Suprapubic skin (tissue), 4 donors: ENCODE measurements at places on chromosomes 3 and 15. TPM values are rescaled to one million over a fixed set of nuclear protein-coding genes. Genes with fewer than 3 reads are reported as not detected.

The CPLX3 gene
- total RNA-seq: not detected

The SLITRK3 gene
- total RNA-seq: not detected

- H3K4me1 ChIP-seq: peaks cover 28% of the 10 kb centered on the region
- peaks cover 40% of the 10 kb centered on the region for H3K27me3 ChIP-seq
- no peaks in the 10 kb centered on the region for H3K36me3 ChIP-seq
- H3K4me3 ChIP-seq: peak overlapping the region; percentile 61
These were observed 452 bp upstream of the SV2B start for GRCh38 chr15:91099616-91099994.

The DGKG gene
- total RNA-seq: 1.4 TPM

- no peak for DNase-seq
- peaks cover 59% of the 10 kb centered on the region for H3K4me1 ChIP-seq
- H3K36me3 ChIP-seq: peaks cover 43% of the 10 kb centered on the region
- H3K27me3 ChIP-seq: no peaks in the 10 kb centered on the region
These were observed 74.6 kb upstream of the ACAD9 start for GRCh38 chr3:128804811-128805155.

DNA sequence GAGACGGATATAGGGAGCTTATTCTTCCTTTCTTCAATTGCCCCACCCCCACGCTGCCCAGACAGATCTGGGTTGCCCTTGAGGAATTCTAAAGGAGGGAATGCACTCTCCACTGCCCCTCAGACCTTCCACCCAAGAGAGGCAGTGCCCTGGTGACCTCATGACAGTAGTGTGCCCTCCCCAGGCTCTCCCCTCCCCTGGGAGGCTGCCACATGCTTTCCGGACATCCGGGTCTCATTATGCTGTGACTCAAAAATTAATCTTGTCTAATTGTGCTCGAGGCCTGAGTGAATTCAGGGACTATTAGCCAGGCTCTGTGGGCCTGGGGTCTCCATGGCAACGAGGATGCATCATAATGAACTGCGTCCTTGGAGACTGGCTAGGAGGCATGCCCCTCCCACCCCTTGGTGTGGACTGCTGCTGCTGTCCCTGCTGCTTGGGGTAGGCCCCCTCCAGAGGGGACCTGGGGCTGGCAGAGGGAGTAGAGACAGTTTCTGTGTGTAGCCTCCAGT is 20.8 kb downstream of the CORO2B start:
- H3K4me1 ChIP-seq: peaks cover 55% of the 10 kb centered on the region
- DNase-seq: no peak
- no peaks in the 10 kb centered on the region for H3K36me3 ChIP-seq
- no peak overlapping the region for H3K4me3 ChIP-seq
- no peaks in the 10 kb centered on the region for H3K27me3 ChIP-seq

DNA sequence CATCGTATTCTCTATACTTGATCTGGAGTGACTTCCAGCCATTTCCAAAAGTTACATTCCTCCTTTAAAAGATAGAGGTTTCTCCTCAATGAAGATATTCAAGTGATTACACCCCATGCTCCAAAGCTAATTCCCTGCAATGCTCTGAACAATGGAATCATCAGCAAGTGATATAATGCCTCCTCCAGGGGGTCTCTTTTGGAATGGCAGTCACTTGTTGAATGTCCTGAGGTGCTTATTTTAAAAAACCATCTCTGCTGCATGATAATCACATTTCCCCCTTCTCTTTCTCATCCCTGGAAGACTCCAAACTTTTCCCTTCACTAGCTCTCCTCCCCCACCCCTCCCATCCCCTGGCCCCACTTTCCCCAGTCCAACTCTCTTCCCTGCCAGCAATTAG is 2.6 kb downstream of the LHFPL4 start:
- no peaks in the 10 kb centered on the region for H3K36me3 ChIP-seq
- DNase-seq: no peak
- H3K27me3 ChIP-seq: peaks cover 62% of the 10 kb centered on the region
- H3K4me1 ChIP-seq: peaks cover 7% of the 10 kb centered on the region
- H3K4me3 ChIP-seq: no peak overlapping the region

DNA sequence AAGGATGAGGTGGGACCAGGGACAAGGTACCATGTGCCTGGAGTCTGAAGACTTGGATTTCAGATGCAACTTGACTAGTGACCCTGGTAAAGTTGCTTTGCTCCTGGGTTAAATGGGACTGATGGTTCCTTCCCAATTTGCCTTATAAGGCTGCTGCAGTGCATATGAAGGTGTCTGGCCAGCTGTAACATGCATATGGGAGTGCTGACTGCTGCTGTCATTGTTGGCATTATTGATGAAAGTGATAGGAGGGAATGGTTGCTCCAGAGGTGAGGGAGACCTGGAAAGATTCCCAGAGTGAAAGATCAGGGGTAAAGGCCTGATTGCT is 20.5 kb downstream of the CYP8B1 start:
- H3K27ac ChIP-seq: no peak overlapping the region
- peaks cover 10% of the 10 kb centered on the region for H3K4me1 ChIP-seq
- no peak for DNase-seq
- no peak overlapping the region for H3K4me3 ChIP-seq
- H3K36me3 ChIP-seq: no peaks in the 10 kb centered on the region
- no peaks in the 10 kb centered on the region for H3K27me3 ChIP-seq

- H3K27me3 ChIP-seq: no peaks in the 10 kb centered on the region
- no peaks in the 10 kb centered on the region for H3K36me3 ChIP-seq
- DNase-seq: no peak
- no peaks in the 10 kb centered on the region for H3K4me1 ChIP-seq
- peak overlapping the region; percentile 65 for H3K27ac ChIP-seq
- H3K4me3 ChIP-seq: no peak overlapping the region
These were observed 2.0 kb downstream of the SLC22A14 start for GRCh38 chr3:38283810-38284755.

The ZNF770 gene
- 42.7 TPM for total RNA-seq

DNA sequence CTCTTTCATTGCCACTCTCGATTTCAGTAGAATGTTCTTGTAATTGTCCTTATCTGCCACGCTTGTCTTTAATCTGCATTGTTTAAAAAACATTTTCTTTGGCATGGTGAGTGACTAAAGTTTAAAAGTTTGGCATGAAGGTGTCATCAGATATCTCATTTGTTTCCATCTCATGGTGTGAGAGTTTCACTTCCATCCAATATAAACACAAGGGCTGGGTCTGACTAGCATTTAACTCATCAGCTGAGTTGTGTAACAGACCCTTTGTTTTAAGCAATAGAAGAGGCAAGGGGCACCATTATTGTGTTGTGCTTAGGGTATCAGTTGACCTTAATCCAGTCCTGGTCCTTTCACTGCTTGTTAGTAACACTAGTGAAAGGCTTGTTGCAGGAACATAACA is 49.9 kb upstream of the IL12A start:
- H3K27me3 ChIP-seq: no peaks in the 10 kb centered on the region
- H3K36me3 ChIP-seq: no peaks in the 10 kb centered on the region
- no peak overlapping the region for H3K4me3 ChIP-seq
- no peaks in the 10 kb centered on the region for H3K4me1 ChIP-seq
- DNase-seq: no peak

DNA sequence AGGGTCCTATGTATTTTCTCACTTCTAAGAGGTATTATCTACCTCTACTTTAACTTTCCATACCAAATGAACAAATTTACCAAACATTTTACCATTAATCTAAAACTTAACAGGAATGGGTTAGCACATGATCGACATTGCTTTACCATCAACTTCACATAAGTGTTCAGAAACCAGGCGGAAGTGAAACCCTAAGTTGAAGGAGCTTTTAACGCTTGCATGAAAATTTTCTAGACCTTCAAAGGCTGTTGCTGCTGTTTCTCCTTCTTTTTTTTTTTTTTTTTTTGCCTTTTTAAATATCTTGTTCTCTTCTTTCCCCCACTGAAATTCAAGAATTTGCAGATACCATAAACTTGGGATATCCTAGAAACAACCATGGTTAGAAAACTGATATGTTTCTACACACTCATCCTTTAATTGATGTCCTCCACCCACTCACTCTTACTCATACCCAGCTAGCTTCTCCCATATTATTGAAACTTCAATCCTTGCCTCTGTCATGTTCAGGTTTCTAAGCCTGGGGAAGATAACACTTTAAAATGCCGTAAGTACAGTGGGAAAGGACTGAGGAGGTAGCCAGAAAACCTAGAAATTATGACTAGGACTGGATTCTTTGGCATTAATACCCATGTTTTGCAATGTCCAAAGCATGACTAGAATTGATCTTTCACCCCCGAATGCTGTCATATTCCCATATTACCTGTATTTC is 24.7 kb downstream of the MYO5A start:
- H3K27ac ChIP-seq: no peak overlapping the region
- H3K4me3 ChIP-seq: no peak overlapping the region
- H3K4me1 ChIP-seq: peaks cover 22% of the 10 kb centered on the region
- DNase-seq: no peak
- H3K36me3 ChIP-seq: no peaks in the 10 kb centered on the region

The DYNLT2B gene
- total RNA-seq: 13.1 TPM

- no peaks in the 10 kb centered on the region for H3K4me1 ChIP-seq
- no peak overlapping the region for H3K4me3 ChIP-seq
- H3K27me3 ChIP-seq: no peaks in the 10 kb centered on the region
- DNase-seq: no peak
These were observed 26.8 kb downstream of the SLITRK3 start for GRCh38 chr3:165169368-165169767.

The LYZL4 gene
- total RNA-seq: not detected

- no peak for DNase-seq
- no peaks in the 10 kb centered on the region for H3K27me3 ChIP-seq
- H3K36me3 ChIP-seq: peaks cover 70% of the 10 kb centered on the region
- H3K4me1 ChIP-seq: peaks cover 51% of the 10 kb centered on the region
- H3K4me3 ChIP-seq: peak overlapping the region; percentile 22
These were observed 4.5 kb downstream of the THBS1 start for GRCh38 chr15:39585389-39585841.

- H3K27ac ChIP-seq: peak overlapping the region; percentile 79
- H3K36me3 ChIP-seq: no peaks in the 10 kb centered on the region
- peak; percentile 75 for DNase-seq
- peaks cover 96% of the 10 kb centered on the region for H3K4me1 ChIP-seq
- H3K27me3 ChIP-seq: no peaks in the 10 kb centered on the region
These were observed 25.3 kb downstream of the ACSBG1 start for GRCh38 chr15:78208887-78209645.

The VPS13C gene
- 49.3 TPM for total RNA-seq

The PLAAT1 gene
- 4.4 TPM for total RNA-seq

The LRRIQ4 gene
- total RNA-seq: not detected

GRCh38 chr3:51391566-51392354 is 675 bp downstream of the RBM15B start:
- peaks cover 73% of the 10 kb centered on the region for H3K4me1 ChIP-seq
- DNase-seq: no peak
- peaks cover 59% of the 10 kb centered on the region for H3K36me3 ChIP-seq
- H3K27ac ChIP-seq: peak overlapping the region; percentile 97
- H3K4me3 ChIP-seq: peak overlapping the region; percentile 82

The ZWILCH gene
- total RNA-seq: 4.7 TPM

The ZNF80 gene
- not detected for total RNA-seq

The CIDEC gene
- total RNA-seq: 24.6 TPM

DNA sequence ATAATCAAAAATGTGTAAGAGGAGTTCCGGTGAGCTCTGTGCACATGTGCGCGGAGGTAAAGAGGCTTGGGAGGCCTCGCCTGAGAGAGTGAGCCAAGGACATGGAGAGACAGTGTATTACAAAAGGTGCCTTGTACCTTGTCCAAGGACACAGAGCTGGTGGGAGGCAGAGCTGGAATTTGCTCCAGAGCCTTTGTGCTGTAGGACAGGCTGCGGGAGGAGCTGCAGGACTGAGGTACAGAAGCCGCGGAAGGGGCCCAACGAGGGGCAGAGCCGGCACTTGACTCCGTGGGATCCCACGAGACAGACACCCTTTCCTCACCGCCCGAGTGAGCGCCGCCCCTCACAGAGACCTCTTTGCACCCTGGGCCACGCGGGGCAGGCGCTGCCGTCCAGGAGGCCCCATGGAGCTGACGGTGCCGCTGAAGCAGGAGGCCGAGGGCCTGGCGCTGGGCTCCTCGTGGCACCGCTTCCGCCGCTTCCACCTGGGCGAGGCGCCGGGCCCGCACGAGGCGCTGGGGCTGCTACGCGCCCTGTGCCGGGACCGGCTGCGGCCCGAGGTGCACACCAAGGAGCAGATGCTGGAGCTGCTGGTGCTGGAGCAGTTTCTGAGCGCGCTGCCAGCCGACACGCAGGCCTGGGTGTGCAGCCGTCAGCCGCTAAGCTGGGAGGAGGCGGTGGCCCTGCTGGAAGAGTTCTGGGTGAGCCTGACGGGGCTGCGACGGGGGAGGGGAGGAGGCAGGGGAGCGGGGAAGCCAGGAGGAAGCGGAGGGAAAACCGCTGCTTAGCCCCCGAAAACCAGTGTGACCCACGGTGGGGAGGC is 68.7 kb downstream of the SLTM start:
- H3K36me3 ChIP-seq: no peaks in the 10 kb centered on the region
- no peaks in the 10 kb centered on the region for H3K27me3 ChIP-seq
- DNase-seq: no peak
- H3K4me3 ChIP-seq: peak overlapping the region; percentile 39

DNA sequence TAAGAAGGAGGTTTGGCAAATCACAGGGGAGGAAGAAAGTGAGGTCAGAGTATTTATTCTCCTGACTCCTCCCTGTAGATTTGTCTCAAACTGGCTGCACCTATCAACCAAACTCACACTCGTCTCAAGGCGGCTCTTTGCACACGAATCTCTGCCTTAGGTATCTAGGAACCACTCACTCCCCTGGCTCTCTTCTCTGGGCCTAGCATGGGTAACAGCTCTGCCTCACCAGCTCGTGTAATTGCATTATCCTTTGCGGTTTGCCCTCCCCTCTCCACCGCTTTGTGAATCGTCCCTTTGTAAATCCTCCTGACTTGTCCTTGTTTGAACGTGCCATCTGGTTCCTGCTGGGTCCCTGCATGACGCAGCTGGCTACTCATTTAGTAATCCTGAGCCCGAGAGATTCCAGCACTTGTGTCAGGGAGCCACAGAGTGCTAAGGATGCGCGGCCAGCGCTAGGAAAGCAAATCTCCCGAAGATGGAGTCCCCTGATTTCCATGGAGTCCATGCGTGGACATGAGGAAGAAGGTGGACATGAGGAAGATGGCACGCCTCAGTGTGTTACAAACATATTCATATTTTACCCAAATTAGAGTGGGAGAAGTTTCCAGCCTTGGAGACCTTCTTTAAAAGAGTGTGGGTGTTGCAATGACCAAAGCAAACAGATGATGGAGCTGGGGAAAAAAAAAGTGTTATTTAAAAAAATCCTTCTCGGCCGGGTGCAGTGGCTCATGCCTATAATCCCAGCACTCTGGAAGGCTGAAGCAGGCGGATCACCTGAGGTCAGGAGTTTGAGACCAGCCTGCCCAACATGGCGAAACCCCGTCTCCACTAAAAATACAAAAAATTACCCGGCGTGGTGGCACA is 26.7 kb downstream of the NRROS start:
- DNase-seq: no peak
- peaks cover under 1% of the 10 kb centered on the region for H3K4me1 ChIP-seq
- no peaks in the 10 kb centered on the region for H3K36me3 ChIP-seq

GRCh38 chr3:187662848-187663409 is 7.3 kb downstream of the SST start:
- H3K36me3 ChIP-seq: no peaks in the 10 kb centered on the region
- H3K4me1 ChIP-seq: no peaks in the 10 kb centered on the region
- DNase-seq: no peak
- H3K4me3 ChIP-seq: no peak overlapping the region

- H3K4me1 ChIP-seq: peaks cover 15% of the 10 kb centered on the region
- H3K36me3 ChIP-seq: no peaks in the 10 kb centered on the region
- no peaks in the 10 kb centered on the region for H3K27me3 ChIP-seq
- DNase-seq: no peak
- H3K4me3 ChIP-seq: no peak overlapping the region
These were observed 85.1 kb downstream of the EFL1 start for GRCh38 chr15:82177291-82178010.
